ENCODE measurements at places on chromosomes 2 and 18. TPM values are rescaled to one million over a fixed set of nuclear protein-coding genes. Genes with fewer than 3 reads are reported as not detected.

Gene IL18R1
- total RNA-seq = 1.3 TPM

Gene ZNF385B
- total RNA-seq = not detected

Gene LYPD6B
- total RNA-seq = not detected

Gene DTNB
- 28.8 TPM for total RNA-seq

DNA sequence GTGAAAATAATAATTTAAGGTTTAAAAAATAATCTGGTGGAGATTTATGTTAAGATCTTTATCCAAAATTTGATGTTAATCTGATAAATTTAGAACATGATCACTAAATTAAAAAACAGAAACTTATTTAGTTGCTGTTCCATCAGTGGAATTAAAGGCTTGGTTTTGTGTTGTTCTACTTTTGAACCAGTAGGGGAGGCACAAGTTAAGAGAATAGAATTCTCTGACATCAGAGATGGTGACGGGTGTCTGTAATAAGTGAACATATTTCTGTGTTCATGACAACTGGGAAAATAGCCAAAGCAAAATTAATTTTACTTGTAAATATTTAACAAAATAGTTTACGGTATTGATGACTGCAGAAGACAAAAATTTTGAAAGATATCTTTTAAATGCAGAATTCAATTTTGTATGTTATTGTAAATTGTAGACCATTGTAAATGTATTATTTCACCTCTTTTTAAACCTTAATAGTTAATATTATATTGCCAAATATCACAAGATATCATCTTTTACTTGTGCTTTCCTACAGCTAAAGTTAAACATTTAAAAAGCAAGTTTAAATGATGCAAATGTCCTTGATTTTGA lies 106.0 kb downstream of the UBR3 start:
- DNase-seq = no peak

- no peak for DNase-seq
These were observed 29.7 kb upstream of the TMEM247 start for GRCh38 chr2:46449700-46450099.

GRCh38 chr2:13230221-13230620 lies 513.5 kb downstream of the TRIB2 start:
- DNase-seq = no peak

GRCh38 chr2:39837856-39838453 lies 58.9 kb upstream of the THUMPD2 start:
- no peak for DNase-seq

All from uterus (tissue), 4 donors.